Colonic mucosa (tissue), 4 donors: ENCODE measurements at places on chromosomes 16 and 17.

DNA sequence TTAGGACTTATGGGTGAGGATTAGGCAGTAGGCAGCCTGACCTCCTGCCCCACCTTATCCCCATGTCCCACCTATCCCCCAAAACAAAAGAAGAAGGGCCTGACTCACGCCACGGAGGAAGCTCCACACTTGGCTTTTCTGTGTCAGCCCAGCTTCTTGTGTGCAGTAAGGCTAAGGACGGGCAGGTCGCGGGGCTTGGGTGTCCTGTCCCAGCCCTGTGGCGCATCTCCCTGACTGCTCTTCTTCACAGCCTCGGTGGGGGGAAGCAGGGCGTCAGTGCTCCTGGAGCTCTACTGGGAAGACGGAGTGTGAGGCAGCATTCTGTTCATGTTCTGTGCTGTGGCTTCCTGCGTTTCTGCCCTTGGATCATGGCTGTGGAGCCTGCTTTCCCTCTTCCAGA lies 34.6 kb upstream of the ALDH3A2 start:
- no peaks in the 10 kb centered on the region for H3K36me3 ChIP-seq
- H3K27me3 ChIP-seq = no peaks in the 10 kb centered on the region
- no peak overlapping the region for H3K4me3 ChIP-seq
- DNase-seq = no peak
- no peaks in the 10 kb centered on the region for H3K4me1 ChIP-seq
- no peak overlapping the region for H3K27ac ChIP-seq

GRCh38 chr16:84862804-84863480 lies 43.2 kb downstream of the CRISPLD2 start:
- no peaks in the 10 kb centered on the region for H3K27me3 ChIP-seq
- H3K4me1 ChIP-seq = no peaks in the 10 kb centered on the region

DNA sequence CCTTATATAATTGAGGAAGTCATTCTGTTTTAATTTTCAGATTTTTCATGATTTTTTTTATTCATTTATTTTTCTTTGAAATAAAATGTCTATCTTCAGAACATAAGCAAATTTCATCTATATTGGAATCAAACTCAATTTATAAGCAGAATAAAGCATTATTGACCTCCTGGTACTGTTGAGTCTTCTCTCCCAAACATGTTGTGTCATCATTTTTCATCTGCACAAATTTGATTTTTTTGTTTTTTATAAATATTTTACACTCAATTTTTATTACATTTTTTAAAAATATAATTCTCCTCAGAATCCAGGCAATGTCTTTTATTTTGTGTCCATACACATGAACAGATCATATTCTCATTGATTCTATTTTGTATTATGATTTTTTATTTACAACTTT lies 2363.9 kb downstream of the TP53TG3F start:
- DNase-seq = no peak
- no peak overlapping the region for H3K4me3 ChIP-seq
- H3K36me3 ChIP-seq = no peaks in the 10 kb centered on the region
- no peak overlapping the region for H3K27ac ChIP-seq

- H3K4me1 ChIP-seq = no peaks in the 10 kb centered on the region
- no peaks in the 10 kb centered on the region for H3K36me3 ChIP-seq
- H3K27ac ChIP-seq = no peak overlapping the region
- no peak overlapping the region for H3K4me3 ChIP-seq
Measured at GRCh38 chr17:79544142-79544914, 66.5 kb downstream of the RBFOX3 start.
